Posterior cingulate gyrus (tissue), 11 donors: ENCODE measurements at places on chromosomes 7 and 10.

DNA sequence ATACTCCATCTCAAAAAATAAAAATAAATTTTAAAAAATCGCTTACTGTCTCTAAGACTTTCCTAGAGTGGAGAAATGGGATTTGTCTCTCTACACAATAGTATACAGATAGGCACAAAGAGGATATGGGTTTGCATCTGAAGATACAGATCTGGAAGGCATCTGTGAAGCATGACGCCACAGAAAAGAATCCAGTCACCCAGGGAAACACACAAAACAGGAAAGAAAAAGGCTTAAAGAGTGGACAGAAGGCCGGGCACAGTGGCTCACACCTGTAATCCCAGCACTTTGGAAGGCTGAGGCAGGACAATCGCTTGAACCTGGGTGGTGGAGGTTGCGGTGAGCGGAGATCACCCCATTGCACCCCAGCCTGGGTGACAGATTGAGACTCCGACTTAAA, 61.3 kb downstream of the SKIDA1 start:
- no peak for DNase-seq

GRCh38 chr10:97723001-97723400, 9.5 kb downstream of the MARVELD1 start:
- DNase-seq: no peak

GRCh38 chr10:117492504-117492903, 50.0 kb upstream of the EMX2 start:
- no peak for DNase-seq

GRCh38 chr10:124450012-124450782, at the start of gene NKX1-2:
NKX1-2 (minus strand) TSS chr10:124450035; CDS start chr10:124449943, 92 bp downstream.
- DNase-seq: peak; percentile 84

DNA sequence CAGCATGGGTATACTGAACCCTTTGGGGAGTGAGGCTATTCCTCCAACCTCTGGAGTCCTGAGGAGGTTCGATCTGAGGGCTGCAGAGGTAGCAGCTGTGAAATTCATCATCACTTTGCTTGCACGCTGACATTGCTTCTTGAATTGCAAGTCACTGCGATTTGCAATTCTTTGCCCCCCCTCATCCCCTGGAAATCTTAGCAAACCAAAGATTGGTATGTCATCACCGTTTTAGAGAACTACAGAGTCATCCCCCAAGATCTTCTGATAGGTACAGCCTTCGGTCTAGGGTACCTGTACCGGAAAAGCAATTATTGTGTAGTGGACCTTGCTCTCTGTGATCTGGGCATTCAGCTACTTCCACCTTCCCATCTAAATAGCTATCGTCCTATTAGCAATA, 192.6 kb downstream of the KLF6 start:
- no peak for DNase-seq

DNA sequence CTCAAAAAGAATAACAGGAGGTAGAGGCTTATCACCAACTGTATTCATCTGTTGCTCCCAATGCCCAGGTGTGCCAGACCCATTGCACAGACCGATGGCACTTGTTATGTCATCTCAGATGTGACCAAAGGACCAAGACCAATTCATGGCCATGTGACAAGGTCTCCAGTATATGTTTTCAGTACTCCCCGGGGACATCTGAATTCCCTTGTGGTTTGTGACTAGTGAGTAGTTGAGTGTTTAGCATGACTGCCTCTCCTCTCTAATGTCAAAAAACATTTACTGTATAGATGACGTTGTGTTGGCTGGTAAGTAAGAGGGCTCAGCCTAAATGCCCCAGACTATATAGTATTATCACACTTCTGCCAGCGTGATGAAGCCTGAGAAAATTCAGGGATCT, 202.1 kb upstream of the SMIM30 start:
- DNase-seq: no peak

- DNase-seq: peak; percentile 65
Measured at GRCh38 chr7:143351060-143351459, 11.5 kb downstream of the FAM131B start.

DNA sequence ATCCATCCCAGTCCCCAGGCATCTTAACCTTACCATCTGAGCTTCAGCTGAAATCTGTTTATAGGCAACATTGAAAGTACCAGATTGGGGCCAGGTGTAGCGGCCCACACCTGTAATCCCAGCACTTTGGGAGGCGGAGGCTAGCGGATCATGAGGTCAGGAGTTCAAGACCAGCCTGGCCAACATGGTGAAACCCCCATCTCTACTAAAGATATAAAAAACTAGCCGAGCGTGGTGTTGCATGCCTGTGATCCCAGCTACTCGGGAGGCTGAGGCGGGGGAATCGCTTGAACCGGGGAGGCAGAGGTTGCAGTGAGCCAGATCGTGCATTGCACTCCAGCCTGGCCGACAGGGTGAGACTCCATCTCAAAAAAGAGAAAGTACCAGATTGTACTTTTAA, 39.0 kb downstream of the CRCP start:
- no peak for DNase-seq

DNA sequence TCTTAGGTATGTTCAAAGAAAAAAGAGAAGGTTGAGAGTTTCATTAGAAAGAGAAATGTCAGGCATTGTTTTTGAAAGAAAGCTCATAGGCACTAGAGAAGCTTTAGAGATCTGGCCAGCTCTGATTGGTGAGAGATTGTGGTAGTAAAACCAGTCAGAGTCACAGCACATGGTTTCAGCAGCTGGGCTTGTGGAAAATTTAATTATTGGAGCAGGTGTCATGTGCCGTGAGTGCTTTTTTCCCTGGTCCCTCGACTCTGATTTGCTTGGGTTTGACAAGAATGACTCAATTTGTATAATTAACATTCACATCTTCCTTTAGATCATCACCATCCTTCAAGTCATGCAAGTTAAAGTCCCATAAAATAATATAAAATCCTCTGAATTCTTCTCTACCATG, 35.2 kb downstream of the MRPL32 start:
- no peak for DNase-seq

- DNase-seq: no peak
Measured at GRCh38 chr10:132804785-132805426, 19.0 kb upstream of the NKX6-2 start.

DNA sequence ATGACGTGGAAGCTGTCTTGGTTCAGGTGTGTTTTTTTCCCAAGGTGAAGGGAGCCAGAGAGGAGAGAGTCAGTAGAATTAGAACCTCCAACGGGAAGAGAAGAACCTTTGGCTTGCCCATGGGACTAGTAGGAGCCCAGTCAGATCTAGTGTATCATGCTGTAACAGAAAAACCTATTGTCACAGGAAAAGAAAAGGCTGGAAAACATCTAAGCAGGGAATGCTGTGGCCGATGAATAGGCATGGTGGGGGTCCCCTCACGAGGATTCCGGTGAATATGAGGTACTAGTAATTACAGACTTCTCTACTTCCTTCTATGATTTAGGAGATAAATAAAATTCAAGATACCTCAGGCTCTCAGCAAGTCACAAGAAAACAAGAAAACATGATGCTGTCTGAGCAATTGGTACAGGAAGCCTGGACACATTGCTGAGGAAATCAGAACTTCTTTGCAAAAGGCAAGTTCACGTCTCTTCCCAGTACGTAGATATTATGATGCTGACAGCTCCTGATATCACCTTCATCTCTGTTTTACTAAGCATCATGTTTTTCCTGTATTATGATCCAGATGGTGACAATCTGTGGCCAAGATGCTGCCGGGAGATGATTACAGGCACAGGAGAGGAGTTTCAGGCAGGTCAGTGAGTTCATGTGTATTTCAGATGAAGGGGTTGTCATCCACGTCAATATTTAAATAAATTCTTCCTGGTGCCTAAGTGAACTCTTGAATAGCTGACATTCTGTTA, 54.3 kb upstream of the NPY start:
- no peak for DNase-seq

- no peak for DNase-seq
Measured at GRCh38 chr10:30722956-30723620, 93.5 kb upstream of the LYZL2 start.

DNA sequence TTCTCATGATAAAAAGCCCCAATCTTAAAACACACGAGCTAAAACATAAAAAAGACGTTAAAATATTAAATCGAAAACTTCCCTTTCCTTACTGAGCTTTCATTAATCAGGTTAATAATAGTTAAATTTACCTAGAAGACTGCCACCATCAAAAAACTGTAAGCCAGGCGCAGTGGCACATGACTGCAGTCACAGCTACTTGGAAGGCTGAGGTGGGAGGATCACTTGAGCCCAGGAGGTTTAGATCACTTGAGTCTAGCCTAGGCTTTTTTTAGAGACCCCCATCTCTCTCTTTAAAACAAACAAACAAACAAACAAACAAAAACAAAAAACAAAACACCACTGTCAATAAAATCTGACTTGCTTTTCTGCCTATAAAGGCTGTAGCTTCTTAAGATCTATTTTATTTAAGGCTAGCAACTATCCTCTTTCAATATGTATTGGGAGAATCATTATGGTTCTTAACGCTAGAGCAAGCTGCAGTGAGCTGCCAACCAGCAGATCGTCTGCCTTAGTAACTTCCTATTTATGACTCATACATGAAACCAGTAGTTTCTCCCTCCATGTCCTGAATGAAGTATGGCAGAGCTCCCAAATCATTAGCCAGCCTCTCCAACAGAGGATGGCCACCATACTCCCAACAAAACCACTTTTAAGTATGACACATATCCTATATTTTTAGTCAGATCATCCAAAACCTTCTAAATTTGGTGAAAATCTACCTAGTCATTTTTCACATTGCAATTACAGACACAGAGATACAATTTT, 163.7 kb downstream of the SRPK2 start:
- no peak for DNase-seq

GRCh38 chr7:2714636-2715035, 26.6 kb downstream of the AMZ1 start:
- no peak for DNase-seq
